ENCODE measurements at places on chromosomes 5 and 9. TPM values are rescaled to one million over a fixed set of nuclear protein-coding genes. Genes with fewer than 3 reads are reported as not detected.

The SLC34A3 gene
- not detected for total RNA-seq

The RANBP17 gene
- 16.2 TPM for total RNA-seq

The TMED7 gene
- 108 TPM for total RNA-seq

The BSPRY gene
- total RNA-seq, result not detected

The MCC gene
- total RNA-seq, result 59.5 TPM

The STKLD1 gene
- total RNA-seq, result not detected

The MIGA2 gene
- 16.6 TPM for total RNA-seq

The MARCHF3 gene
- 9.0 TPM for total RNA-seq

The OR1L8 gene
- total RNA-seq, result not detected

The HMMR gene
- total RNA-seq, result 11.3 TPM

The SCGB3A2 gene
- not detected for total RNA-seq

The INSL4 gene
- not detected for total RNA-seq

The SOX30 gene
- total RNA-seq, result not detected

The HOMER1 gene
- total RNA-seq, result 6.0 TPM

The SLC36A3 gene
- total RNA-seq, result not detected

The DDX4 gene
- not detected for total RNA-seq

The SNCAIP gene
- not detected for total RNA-seq

The CAVIN4 gene
- total RNA-seq, result not detected

The RNF183 gene
- not detected for total RNA-seq

The KCNV2 gene
- not detected for total RNA-seq

The ANKDD1B gene
- 0.16 TPM for total RNA-seq

The TSSK1B gene
- 0.97 TPM for total RNA-seq

The CCDC171 gene
- total RNA-seq, result 1.5 TPM

The GPR150 gene
- 0.54 TPM for total RNA-seq

The ERGIC1 gene
- 148 TPM for total RNA-seq

The ECSCR gene
- total RNA-seq, result 28.2 TPM

The PCDHGA4 gene
- total RNA-seq, result 4.7 TPM

The UAP1L1 gene
- total RNA-seq, result 10.7 TPM

The PTPN3 gene
- 3.1 TPM for total RNA-seq

The ZFAND5 gene
- total RNA-seq, result 65.7 TPM

The ZFP2 gene
- under 0.01 TPM for total RNA-seq

The GRHPR gene
- total RNA-seq, result 137 TPM

The SPEF2 gene
- total RNA-seq, result 1.1 TPM

The ZNF658 gene
- total RNA-seq, result 1.6 TPM

The SH2D3C gene
- 2.6 TPM for total RNA-seq

The SLC4A9 gene
- not detected for total RNA-seq

The PCA3 gene
- not detected for total RNA-seq

The SNX18 gene
- 46.8 TPM for total RNA-seq

The F12 gene
- total RNA-seq, result not detected

The CSF1R gene
- not detected for total RNA-seq

The DENND1A gene
- total RNA-seq, result 26.2 TPM

The NR2F1 gene
- total RNA-seq, result 85.9 TPM

The ITK gene
- total RNA-seq, result not detected

The PSIP1 gene
- total RNA-seq, result 14.6 TPM

The TJP2 gene
- total RNA-seq, result 57.6 TPM

The PCDHGB7 gene
- 7.8 TPM for total RNA-seq

The PCDHB15 gene
- total RNA-seq, result 1.8 TPM

The SCAI gene
- 1.4 TPM for total RNA-seq

The ADAMTS13 gene
- total RNA-seq, result 1.5 TPM

The KLF4 gene
- total RNA-seq, result 28.2 TPM

The SLC2A6 gene
- 50.4 TPM for total RNA-seq

The TAF9 gene
- 55.9 TPM for total RNA-seq

The IL3 gene
- total RNA-seq, result not detected

The PAEP gene
- total RNA-seq, result not detected
